RPMI7951 (cell line): ENCODE measurements at places on chromosomes 13 and 19.
A peak's percentile ranks its signal among the peaks of the same experiment; 100 is the strongest.

DNA sequence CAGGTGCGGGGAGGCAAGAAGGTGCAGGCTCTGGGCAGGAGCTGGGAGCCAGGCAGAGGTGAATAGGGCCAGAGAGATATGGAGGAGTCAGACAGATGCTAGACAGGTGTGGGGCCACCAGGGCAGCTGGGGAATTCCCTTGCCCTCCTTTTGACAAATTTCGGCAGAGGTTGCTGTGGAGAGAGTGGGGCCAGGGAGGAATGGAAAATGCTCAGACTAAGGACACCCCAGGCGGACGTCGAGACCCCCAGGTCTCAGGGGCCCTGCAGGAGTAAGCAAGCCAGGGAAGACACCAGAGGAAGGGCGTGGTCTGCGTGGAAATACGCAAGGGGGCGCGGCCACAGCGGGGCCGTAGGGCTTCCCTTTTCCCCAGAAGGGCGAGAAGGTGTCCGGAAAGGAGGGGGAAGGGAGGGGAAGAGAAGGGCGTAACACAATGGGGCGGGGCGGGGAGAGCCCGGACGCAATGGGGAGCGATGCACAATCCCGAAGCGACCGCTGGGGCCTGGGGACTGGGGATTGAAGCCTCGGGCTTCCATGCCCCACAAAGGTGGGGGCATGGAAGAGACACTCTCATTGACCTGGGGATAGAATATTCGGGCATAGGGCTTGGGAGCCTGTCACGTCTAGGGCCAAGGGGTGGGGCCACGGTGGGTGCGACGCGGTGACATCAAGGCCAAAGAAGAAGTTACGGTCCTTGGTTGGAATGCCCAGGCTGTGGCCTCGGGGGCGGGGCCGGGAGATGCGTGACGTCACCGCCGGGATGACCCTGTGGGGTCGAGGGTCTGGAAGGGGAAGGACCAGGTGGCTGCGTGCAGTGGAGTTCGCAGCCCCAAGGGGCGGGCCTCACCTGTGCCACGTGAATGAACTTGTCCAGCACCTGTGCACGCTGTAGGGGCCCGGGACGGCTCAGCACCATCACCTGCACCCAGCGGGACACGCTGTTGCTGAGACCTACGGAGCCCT, 8.2 kb downstream of the RASGRP4 start:
- DNase-seq: peak; percentile 36

DNA sequence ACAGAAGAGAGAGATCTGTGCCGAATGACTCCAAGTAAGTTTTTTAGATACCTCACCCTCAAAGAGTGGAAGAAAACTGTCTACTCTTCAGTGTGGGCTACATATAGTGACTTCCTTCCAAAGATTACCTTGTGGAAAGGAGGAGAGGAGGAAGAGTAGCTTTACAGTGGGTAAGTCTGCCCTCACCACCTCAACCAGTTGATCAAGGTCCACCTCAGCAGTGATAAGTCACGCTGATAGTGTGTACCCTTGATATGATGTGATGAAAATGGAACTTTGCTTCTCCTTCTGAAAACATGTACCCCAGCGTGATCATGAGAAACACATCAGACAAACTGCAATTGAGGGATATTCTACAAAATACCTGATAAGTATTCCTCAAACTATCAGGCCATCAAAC, 20.6 kb downstream of the KLF5 start:
- no peak for DNase-seq

- DNase-seq: no peak
These were observed 19.8 kb downstream of the IZUMO4 start for GRCh38 chr19:2116507-2116906.

- DNase-seq: no peak
These were observed 41.4 kb upstream of the LDLR start for GRCh38 chr19:11047866-11048265.

DNA sequence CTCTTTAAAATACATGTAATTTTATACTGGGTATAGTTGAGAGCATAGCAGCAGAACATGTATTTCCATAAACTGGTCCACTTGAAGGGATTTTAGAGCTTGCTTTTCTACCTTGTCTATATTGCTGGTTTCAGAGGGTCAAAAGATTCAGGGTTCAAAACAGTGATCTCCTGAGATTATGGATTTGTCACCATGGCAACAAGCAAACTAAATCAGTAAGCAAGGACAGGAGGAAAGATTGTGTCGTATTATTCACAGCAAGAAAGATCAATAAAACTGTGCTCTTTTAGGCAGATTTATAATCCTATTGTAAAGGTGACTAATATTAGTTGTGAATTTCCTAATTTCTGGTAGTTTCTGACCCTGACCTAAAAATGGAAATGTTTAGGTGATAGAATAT, 496.4 kb downstream of the LMO7 start:
- DNase-seq: no peak

GRCh38 chr19:45499196-45500180, 1.2 kb downstream of the PPM1N start:
- DNase-seq: peak; percentile 52

DNA sequence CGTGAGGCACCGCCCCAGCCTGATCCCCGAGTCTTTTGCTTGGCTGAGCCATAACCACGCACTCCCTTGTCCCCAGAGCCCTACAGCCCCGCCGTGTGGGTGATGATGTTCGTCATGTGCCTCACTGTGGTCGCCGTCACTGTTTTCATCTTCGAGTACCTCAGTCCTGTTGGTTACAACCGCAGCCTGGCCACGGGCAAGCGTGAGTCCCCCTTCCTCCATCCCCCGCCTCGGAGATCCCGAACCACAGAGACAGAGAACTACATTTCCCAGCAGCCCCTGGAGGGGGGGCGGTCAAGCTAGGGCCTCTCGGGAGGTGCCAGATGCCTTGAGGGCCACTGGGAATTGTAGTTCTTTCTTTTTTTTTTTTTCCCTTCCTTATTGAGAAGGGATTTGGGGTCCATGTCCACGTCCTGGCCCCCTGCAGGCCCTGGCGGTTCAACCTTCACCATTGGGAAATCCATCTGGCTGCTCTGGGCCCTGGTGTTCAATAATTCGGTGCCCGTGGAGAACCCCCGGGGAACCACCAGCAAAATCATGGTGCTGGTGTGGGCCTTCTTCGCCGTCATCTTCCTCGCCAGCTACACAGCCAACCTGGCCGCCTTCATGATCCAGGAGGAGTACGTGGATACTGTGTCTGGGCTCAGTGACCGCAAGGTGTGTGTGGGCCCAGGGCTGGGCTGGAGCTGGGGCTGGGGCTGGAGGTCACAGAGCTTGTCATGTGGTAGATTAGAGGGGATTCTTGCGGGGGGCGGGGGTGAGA, 25.9 kb downstream of the GRIN2D start:
- DNase-seq: peak; percentile 92

- no peak for DNase-seq
These were observed 350.7 kb downstream of the UQCRFS1 start for GRCh38 chr19:28862238-28862637.

GRCh38 chr19:55454787-55455243, 6.6 kb downstream of the ISOC2 start:
- DNase-seq: no peak

DNA sequence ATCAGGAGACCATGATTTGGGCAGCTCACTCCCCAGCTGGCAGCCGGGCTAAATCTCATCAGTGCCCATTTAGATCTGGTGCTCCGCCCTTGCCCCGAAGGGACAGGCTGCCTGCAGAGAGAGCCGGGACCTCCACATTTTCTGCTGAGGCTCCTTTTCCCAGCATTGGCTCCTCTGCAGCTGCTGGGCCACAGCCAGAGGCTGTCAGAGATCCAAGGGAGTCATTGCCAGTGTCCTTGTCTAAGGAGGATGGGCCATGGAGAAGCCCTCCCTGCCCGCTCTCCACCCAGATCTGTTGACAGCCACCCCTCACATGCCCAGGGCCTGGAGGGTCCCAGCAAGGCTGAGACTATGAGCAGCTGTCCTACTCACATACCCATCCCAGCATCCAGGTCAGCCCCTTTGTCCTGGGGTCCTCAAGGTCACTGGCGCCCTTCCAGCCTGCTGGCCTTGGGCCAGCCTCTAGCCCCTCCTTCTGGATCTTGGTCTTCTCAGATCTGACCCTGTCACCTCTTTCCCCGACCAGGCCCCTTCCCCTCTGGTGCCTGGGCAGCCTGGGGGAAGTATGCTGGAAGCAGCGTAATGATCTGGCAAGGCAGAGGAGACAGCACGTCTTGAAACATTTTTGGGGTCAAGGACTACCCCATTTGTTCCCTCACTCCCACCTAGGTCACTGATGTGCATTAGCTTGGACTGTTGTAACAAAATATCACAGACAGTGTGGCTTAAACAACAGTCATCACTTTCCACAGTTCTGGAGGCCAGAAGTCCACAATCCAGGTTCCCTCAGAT, 7.9 kb downstream of the PIN1 start:
- DNase-seq: no peak

- peak; percentile 45 for DNase-seq
These were observed 7.7 kb upstream of the TBC1D4 start for GRCh38 chr13:75489502-75490263.

- DNase-seq: no peak
These were observed 22.3 kb downstream of the SACS start for GRCh38 chr13:23411220-23411619.

DNA sequence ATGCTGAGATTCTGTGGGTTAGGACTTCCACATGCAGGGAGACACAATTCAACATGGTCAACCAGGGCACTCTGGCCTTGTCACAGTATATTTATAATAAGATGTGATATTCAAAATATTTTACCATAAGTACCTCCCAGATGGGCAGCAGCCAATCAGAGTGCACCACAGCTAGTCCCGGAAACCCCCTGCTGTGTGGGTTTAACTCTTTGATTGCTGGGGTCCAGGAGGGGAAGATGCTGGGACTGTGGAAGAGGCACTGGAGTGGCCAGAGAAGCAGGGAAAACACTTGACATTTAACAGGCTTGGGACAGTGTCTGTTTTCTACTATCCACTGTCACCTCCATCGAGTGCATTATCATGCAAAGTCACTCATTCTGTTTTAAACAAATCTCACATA, 99.0 kb downstream of the MBNL2 start:
- no peak for DNase-seq

DNA sequence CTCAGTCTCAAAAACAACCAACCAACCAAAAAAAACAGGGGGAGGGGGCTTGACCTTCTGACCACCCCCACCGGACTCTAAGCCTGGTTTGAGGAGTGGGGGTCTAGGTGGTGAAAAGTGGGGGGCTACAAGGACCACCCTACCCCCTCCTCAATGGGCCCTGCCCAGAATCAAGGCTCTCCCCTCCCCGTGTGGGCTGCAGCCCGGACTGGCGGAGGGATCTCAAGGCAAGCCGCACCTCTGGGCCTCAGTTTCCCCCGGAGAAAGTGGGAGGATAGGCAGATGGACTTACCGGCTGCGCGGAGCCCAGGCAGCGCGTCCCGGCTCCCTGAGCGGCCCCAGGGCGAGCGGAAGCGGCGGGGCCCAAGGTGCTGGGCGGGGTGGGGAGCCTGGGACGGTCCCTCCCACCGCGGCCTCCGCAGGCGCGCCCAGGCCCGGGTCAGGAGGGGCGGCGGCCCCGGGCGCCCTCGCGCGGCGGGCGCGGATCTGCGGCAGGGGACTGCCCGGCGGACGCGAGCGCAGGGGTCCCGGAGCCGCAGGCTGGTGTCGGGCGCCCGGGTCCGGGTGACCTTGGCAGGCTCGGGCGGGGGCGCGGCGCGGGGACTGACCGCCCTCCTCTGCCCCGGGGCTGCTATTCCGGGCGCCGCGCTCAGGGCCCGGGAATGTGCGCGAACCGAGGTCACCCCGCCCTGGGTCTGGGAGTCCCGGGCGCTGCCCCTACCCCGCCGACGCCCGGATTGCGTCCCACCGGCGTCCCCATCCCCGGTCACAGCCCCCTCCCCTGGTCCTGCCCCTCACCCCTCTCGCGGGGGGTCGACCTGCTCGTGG, at the start of gene ADAMTSL5:
TSS of gene ADAMTSL5 (minus strand) at position 349 of the 828 bp plus-strand sequence. CDS start 2,076 bp downstream, outside the sequence.
- DNase-seq: peak; percentile 74

GRCh38 chr19:9144920-9145319, 4.7 kb downstream of the ZNF317 start:
- DNase-seq: no peak

DNA sequence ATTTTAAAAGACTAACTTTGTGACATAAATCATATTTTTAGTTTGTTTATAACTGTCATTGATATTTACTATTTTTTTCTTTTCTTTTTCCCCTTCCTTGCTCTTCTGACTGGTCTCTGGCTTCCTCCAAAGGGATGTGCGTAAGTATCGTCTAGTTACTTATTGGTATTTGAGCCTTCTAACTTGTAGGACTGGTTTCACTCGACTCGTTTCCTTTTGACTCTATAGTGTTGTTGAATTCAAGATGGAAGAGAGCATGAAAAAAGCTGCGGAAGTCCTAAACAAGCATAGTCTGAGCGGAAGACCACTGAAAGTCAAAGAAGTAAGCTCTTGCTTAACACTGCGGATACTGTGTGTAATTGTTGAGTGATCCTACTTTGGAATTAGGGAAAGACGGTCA, 18.6 kb downstream of the HNRNPM start:
- no peak for DNase-seq

DNA sequence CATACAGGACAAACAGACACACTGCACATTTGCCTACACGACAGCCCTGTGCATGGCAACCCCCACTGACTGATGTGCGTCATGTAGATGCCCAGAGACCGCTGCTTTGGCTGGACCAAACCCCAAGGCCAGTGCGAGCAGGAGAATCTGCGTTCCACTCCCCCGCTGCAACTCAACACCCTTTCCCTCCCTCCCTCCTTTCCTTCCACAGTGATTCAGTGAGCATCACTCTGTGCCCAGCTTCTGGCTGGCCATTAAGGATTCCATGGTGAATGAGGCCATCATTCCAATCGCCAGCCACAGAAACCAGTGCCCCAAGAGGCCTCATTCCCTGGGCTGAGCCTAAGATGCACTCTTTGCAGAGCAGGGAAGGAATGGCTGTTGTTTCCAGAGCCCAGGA, 61.6 kb downstream of the GSX1 start:
- DNase-seq: no peak

DNA sequence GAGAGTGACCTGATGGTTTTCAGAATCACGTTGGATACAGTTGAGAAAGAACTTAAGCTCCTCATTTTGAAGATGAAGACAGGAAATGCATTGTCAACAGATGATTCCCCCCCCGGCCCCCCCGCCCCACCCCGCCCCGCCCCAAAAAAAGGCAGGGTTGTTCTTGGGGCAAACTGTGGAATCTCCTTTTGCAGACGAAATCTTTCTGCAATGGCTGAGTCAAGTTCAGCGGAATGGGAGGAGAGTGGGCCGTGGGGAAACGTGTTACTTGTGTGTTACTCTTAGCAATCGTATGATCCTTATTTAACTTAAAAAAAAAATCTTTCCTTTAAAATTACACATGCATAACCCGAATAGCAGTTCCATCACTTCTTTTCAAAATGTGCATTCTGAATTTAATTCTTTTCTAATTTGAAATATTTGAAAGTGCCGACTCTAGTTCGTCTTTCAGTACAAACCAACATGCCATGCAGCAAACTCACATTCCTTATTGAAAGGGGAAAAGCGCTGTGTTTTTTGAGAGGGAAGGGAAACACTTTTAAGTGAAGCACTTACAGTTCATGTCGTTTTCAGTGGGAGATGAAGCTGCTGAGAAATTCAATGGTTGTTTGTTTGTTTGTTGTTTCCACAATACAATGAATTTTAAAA, 348.5 kb upstream of the ARGLU1 start:
- DNase-seq: no peak

- no peak for DNase-seq
These were observed 681 bp downstream of the SLC5A5 start for GRCh38 chr19:17872251-17873001.
